ENCODE measurements at places on chromosomes 1 and 21.

DNA sequence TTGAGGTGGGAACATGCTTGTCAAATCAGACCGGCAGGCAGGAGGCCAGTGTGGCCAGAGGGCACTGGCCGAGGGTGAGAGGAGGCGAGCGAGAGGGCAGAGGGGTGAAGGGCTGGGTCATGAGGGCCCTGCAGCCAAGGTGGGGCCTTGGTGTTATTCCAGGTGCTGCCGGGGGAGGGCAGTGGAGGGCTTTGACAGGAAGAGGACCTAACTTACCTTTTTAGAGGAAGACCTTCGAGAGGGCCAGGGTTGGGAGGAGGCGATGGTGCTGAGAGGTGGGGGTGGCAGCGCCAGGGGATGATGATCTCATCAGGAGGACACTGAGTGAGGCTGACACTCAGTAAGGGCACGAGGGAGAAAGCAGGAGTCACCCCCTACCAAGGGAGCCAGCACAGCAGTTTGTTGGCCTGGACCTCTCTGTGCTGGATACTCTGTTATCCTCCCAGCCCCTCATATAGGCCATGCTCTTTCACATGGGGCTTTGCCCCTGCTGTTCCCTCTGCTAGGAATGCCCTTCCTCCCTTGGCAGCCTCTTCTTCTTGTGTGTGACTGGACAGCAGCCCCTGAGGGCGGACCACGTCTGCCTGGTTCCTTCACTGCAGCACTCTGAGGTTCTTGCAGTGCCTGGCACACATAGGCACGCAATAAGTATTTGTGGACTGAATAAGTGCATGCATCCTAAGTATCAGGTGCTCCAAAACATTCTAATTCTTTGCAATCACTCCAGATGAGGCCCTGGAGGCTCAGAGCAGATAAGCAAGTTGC, 7.5 kb upstream of the TTC22 start:
- DNase-seq: no peak

- DNase-seq: no peak
Measured at GRCh38 chr1:204359131-204359473, 627 bp downstream of the PLEKHA6 start.

DNA sequence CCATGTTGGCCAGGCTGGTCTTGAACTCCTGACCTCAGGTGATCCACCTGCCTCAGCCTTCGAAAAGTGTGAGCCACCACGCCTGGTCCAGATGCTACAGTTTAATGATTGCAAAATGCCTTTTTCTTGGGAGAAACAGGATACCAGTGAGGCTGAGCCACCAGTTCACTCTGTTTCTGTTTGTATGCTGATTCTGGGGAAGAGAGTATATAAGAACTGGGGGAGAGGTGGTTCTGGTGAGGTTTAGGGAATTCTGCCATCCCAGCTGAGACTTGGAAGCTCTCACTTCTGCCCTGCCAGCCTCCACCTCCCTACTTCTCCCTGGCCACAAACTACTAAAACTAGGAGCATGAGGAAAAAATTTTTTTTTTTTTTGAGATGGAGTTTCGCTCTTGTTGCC, 8.1 kb upstream of the PMF1 start:
- DNase-seq: no peak

DNA sequence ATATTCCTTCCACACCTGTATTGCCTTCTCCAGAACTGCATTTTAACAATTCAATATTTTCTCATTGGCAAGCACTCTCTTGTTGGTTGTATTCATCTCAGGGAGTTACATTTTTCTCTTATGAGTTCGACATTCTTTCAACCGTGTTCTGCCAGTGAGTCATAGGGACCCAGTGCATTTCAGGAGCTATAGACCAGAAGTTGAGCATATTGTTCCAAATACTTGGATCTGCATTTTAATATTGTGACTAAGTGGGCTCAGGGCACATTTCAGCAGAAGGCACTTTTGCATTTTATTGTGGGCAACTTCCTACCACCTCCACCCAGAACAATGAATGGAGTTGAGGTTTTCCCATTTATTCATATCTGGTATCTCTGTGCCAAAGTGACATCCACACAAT, 132.8 kb downstream of the TNFSF18 start:
- no peak for DNase-seq

GRCh38 chr21:17513214-17514123, 626 bp downstream of the CXADR start:
- DNase-seq: no peak

Data from stimulated activated CD8-positive, alpha-beta memory T cell treated with anti-CD3 and anti-CD28 coated beads, Interleukin-4, amount 100 ng/mL, for 1 hour (primary cell).